ENCODE measurements at places on chromosomes 1 and 21.

DNA sequence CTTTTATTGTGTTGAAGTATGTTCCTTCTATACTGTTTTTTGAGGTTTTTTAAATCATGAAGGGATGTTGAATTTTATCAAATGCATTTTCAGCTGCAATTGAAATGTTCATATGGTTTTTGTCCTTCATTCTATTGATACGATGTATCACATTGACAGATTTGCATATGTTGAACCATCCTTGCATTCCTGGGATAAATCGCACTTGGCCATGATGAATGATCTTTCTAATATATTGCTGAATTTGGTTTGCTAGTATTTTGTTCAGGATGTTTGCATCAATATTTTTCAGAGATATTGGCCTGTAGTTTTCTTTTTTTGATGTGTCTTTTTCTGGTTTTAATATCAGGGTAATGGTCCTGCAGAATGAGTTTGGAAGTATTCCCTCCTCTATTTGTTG lies 214.0 kb downstream of the LMO4 start:
- no peak for DNase-seq

DNA sequence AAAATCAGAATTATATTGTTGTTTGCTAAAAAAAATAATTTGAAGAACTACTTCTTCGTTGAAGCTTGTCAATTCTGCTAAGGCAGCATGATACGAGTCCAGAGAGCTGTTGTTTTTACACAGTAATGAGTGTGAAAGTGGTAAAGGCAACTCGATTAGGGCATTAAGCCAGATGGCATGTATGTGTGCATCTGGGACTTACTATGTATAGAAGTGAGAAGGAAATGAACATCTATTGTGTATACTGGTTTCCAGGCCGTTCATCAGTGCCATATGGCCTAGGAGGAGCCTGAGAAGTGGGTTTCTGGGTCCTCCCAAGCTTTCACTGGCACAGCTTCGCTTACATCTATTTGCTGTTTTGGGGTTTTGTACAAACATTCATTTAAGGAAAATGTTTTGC lies 5.7 kb downstream of the CTPS1 start:
- no peak for DNase-seq

DNA sequence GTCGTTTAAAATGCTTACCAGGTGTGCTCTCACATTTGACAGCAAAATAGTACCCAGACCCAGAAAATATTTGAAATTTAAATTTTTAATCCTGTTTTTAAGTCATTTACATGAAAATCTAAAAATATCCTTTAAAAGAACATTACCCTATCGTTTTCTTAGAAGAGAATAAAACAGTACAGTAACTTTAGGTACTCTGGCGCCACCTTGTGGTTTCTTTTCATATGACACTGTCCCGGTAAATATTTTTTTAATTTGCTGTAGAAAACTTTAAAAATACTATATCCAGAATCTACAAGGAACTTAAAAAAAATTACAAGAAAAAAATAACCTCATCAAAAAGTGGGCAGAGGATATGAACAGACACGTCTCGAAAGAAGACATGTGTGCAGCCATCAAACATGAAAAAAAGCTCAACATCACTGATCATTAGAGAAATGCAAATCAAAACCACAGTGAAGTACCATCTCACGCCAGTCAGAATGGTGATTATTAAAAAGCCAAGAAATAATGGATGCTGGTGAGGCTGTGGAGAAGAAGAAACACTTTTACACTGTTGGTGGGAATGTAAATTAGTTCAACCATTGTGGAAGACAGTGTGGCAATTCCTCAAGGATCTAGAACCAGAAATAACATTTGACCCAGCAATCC lies 129.2 kb downstream of the RGS21 start:
- DNase-seq = peak; percentile 29

DNA sequence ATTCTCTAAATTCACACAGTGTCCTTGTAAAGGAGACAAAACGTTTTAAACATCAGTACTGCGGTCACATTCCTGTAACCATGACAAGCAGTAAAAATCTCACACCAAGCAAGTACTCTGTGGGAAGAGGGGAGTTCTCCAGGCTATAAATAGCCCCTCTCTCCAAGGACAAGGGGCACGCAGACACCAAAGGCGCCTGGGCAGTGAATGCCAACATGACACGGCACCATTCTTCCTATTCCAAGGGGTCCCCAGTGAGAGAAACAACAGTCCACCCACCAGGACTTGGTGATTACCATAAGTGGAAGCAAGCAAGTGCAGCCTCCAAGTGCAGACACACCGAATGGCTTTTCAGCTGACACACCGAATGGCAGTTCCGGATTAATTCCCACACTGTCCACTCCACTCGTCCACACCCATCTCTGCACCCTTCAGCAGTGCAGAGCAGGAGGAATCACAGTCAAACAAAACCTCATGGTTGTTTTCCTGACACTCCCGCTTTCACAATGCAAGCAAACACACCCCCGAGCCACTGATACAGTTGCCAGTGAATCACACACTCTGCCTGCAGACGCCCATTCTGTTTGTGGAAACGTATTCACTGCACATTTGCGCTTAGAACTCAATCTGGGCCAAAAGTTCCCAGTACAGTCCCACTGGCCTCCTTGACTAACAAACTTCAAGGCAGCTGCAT lies 1.8 kb downstream of the PTTG1IP start:
- DNase-seq = no peak

DNA sequence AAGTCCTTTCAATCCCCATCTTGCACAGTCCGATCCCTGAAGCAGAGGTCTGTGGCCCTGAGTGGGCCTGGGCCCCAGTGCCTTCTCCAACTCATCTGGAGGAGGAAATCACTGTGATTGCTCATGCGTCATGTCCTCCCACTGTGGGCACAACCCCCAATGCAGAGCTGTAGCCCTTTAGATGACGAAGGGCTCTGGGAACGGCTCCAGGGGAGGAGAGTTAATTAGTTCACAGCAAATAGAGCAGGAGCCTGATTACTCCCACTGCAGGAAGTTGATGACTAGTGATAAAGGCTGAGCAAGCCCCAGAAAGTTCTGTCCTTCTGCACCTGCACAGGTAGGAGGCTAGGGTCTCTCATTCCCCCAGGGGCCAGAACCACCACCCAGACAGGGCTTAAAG lies 111.5 kb downstream of the CCDC185 start:
- no peak for DNase-seq

DNA sequence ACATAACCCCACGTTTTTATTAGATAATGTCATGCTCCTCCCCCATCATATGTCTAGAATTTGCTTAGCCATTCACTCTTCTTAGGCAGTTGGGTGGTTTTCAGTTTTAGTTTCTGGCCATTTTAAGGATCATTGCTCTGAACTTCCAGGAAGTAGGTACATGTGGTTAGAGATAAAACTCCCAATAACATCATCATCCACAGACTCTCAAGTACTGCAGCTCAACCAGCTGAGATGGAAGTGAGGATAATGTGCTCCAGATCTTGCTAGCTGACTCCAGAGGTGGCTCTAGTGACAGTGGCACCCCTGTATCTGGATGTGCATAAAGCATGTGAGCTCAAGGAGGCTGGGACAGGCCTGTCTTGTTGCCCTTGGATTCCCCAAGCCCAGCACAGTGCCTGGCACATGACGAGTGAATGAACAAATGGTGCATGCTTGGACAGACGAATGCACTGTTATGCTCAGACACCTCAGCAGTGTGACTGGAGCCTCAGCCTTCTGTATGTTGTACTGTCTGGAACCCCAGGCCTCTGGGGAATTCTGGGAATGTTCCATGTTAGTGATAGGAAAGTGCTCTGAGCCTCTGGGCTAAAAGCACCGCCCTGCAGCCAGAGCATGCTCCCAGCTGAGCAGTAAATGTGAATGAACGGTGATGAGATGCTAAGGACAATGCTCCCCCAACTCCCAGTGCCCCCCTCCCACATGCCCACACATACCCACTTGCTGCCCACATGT lies 16.4 kb upstream of the KCNN3 start:
- no peak for DNase-seq

DNA sequence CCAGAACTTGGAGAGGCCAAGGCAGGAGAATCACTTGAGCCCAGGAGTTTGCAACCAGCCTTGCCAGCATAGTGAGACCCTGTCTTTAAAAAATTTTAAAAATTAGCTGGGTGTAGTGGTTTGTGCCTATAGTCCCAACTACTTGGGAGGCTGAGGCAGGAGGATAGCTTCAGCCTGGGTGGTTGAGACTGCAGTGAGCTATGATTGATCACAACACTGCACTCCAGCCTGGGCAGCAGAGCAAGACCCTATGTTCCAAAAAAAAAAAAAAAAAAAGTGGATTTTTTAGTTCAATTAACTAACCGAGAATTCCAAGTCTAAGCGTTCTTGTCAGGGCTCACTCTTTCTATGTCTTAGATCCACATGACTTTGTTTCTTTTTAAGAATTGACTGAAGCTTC lies 130.3 kb upstream of the NRIP1 start:
- DNase-seq = no peak

DNA sequence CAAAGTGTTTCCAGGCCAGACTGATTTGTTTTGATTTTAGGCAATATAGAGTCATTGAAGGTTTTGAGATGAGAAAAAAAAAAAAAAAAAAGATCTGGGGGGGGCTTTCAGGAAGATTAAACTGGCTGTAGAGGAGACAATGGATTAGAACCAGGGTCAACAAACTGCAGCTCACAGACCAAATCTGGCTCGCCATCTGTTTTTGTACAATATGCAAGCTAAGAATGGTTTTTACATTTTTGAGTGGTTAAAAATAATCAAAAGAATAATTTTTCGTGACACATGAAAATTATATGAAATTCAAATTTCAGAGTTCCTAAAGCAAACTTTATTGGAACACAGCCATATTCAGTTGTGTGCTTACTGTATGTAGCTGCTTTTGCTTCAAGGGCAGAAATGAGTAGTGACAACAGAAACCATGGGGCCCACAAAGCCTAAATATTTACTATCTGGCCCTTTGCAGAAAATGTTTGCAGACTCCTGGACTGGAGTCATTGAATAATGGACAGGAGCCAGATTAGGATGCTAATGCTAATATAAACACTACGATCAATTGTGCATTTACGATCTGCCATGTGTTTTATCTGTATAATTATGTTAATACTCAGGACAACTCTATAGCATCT lies 375.7 kb upstream of the DAB1 start:
- no peak for DNase-seq

DNA sequence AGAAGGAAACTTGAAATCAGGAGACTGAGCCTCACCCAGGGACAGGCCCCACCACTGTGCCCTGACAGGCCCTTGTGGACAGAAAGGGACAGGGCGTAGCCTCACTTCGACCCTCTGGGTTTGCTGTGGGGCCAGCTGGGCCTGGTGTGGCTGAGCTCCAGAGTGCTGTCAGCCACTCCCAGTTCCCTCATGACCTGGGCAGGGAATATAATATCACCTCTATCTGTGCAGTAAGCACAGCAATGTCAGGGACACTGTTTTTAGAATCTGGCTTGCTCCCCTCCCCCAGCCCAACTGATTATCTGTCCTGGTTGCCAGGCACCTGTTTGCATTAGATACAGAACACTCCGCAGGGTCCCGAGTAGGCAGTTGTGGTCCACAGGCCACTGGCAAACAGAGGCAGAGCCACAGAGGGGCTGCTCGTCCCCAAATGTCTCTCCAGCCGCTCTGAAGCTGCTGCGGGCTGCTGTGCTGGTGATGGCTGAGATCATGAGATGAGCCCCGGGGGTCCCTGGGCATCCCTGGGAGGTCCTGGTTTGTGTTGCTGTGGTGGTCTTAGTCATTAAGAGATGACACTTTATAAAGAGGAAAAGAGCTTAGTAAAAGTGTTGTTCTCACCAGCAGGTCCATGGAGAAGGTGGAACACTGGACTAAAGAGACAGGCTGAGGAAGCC lies 51.6 kb downstream of the ETS2 start:
- no peak for DNase-seq

GRCh38 chr1:248631354-248632008 lies 3.4 kb downstream of the OR2T11 start:
- DNase-seq = no peak

DNA sequence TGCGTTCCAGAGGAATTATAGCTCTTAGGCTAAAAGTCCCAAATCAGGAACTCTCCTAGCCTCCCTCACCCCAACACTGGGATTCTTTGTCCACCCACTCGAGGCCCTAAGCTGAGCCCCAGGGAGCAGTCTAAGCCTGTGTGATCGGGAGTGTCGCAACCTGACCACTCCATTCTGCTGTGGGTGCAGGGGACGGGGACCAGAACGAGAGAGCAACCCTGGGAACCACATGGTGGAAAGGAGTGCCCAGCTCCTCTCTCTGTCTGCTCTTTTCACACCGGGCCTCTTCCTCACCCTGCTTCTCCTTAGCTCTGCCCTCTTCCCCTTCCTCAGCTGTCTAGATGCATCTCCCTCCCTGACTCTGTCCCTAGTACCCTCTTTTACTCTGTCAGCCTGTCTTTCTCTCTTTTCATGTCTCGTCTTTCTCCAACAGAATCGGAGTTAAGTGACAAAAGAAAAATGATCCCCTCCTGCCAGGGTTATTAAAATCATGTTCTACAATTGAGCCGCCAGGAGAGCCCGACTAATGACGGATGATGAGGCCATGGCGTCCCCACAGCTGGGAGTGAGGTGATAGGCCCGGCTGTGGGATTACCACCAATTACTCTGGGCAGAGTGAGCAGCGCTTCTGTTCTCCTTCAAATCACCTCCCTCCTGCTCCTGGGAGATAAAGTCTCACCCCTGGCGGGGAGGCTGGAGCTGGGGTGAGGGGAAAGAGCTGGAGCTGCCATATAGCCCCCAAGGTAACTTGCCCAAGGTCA lies 34.5 kb upstream of the CSF3R start:
- DNase-seq = no peak

DNA sequence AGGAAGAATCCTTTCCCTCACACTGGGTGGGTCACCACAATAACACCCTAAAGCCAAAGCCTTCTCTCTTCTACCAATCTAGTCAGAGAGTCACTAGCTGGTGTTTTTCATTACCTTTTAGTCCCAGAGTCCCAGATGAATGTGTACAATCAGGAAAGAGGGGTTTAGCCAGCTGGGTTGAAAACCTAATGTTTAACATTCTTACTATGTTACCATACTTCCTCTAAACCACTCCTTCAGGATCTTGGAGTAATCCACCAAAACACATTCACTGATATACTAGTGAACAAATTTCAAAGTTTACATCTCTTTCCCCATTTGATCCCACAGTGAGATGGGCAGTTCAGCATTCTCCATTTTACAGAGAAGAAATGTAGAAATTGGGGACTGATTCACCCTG lies 9.7 kb downstream of the LPAR3 start:
- no peak for DNase-seq

- no peak for DNase-seq
Measured at GRCh38 chr1:33895396-33895795, 31.5 kb downstream of the HMGB4 start.

- DNase-seq = no peak
Measured at GRCh38 chr1:1176931-1177330, 3.3 kb downstream of the TTLL10 start.

DNA sequence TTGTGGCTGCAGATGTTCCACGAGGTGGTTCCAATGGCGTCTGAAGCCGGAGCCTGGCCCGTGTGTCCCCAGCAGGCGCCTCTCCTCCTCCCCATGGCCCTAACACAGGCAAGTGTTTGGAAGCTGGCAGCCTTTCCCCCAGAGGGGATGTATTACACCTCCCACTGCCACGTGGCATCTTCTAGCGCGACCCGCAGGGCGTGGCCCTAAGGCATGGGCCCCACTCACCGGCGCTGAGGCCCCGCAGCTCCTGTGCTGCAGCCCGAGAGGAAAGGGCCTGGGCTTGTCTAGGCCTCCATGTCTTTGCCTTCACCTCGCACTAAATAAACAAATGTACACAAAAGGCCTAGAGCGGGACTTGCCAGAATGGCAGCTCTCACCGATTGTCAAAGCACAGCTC lies 37.9 kb downstream of the SLC66A1 start:
- no peak for DNase-seq

All from activated CD8-positive, alpha-beta memory T cell treated with anti-CD3 and anti-CD28 coated beads for 1 hour (primary cell).